Mucosa of gallbladder (tissue), 1 donor: ENCODE measurements at places on chromosomes 16 and 17. TPM values are rescaled to one million over a fixed set of nuclear protein-coding genes. Genes with fewer than 3 reads are reported as not detected.

DNA sequence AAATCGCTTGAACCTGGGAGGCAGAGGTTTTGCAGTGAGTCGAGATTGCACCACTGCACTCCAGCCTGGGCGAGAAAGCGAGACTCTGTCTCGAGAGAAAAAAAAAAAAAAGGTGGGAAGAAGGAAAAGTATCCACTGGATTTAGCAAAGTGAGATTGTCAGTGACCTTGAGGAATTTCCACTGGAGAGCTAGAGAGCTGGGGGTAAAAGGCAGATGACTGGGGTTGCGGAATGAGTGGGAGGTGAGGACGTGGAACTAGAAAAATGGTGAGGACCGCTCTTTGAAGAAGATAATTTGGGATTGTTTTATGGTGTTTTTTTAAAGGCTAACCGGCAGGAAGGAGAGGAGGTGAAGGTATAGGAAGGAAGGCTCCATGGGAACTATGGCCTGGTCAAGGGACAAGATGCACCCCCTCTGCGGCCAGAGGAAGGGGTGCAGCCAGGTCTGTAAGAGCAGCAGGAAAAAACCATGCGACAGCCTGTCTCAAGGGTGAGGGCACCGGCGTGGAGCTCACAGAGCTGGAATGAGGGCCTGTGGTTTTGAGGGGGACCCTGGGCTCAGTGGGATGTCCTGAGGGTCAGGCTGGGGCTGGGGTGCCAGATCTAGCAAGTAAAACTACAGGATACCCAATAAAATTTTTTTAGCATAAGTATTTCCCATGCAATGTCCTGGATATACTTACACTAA lies 694 bp upstream of the MLST8 start:
- no peak for DNase-seq

DNA sequence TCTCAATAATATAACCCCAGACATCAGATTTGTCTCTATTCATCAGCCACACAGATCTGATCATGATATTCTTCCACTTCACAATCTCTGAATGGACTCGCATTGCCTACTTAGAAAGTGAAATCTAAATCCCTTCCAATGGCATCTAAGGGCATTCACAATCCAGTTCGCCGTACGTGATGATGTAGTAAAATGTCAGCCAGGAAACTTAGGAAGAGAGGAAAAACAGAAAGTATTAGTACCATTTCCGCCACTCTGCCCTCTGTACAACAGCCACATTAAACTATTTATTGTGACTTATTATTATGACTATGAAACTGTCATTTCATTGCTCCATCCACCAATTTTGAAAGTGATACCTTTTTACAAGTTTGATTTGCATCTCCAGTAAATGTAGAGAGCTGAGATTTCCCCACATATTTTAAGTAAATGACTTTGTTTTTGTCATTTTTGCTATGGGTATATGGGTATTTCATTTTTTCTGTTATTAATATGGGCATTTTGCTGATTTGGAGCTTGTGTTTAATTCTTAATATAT lies 69.4 kb upstream of the SMIM36 start:
- no peak for DNase-seq

DNA sequence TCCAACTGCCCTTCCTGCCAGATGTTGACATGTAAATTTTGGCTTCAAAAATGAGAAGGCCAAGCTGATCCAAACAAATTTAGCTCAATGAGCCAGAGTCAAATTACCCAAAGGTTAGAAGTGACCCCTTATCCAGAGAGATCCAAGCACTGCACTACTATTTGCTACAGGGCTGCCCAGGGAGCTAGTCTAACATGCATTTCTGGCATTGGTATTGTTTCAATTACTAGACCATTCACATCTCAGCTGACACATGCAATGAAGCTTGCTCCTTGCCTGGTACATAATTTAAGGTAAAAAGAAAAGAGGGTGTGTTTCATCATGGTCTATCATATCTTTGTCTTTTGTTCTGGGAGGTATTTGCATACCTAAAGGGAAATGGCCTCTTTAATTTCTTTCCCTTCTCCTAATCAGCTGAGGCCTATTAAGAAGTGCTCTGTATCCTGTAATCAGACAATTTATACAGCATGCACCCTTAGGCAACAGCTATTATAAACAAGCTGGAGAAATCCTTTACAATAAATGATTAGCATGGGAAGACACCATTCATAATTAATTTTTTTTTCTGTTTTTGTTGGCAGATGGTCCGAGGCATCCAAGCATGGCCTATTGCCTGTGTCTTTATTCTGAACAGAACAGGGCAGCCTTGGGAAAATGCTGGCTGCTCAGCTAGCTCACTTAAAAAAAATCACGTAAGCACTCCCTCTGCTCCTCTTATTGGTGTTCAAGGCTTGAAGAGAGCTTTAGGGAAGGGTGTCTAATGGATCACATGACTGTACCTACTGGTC lies 161.5 kb upstream of the SALL1 start:
- no peak for DNase-seq

GRCh38 chr16:51150165-51150887 lies 744 bp downstream of the SALL1 start:
- DNase-seq = no peak

The PRSS36 gene
- 5.7 TPM for total RNA-seq

- DNase-seq = no peak
Observed at GRCh38 chr16:50267151-50267631, 840 bp downstream of the ADCY7 start.

DNA sequence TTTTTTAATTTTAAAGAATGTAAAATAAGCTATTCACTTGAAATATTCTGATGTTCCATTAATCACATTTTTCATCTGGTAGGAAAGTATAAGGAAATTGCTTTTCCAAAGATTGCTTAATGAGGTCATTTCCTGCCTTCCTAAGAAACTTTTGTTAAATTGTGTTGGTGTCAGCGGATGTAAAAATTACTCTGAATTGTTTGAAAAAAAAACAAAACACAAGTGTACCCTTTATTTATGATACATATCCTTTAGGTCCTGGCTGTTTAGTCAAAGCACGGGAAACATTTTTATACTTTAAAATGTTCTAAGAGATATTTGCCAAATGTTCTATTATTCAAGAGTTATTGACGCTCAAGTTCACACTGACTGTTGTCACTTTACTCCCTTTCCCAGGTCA lies 1357.4 kb upstream of the GOT2 start:
- no peak for DNase-seq

DNA sequence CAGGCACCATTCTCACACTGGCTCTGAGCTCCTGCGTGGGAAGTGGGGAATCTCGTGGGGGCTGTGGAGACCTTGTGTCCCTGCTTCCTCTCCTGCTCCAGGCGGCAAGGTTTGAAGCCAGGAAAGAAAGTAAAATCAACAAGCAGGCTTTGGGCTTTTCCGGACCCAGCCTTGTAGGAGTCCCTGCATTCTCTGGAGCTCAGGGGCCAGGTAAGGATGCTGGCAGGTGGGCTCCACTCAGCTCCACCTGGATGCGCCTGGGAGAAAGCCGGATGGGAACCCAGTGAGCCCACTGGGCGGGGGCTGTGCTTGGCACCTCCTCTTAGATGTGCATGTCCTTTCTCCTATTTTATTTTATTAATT lies 362.5 kb downstream of the SEC14L1 start:
- no peak for DNase-seq

GRCh38 chr16:14586637-14587305 lies 43.3 kb downstream of the PARN start:
- DNase-seq = no peak

The WNT9B gene
- total RNA-seq = 0.14 TPM

DNA sequence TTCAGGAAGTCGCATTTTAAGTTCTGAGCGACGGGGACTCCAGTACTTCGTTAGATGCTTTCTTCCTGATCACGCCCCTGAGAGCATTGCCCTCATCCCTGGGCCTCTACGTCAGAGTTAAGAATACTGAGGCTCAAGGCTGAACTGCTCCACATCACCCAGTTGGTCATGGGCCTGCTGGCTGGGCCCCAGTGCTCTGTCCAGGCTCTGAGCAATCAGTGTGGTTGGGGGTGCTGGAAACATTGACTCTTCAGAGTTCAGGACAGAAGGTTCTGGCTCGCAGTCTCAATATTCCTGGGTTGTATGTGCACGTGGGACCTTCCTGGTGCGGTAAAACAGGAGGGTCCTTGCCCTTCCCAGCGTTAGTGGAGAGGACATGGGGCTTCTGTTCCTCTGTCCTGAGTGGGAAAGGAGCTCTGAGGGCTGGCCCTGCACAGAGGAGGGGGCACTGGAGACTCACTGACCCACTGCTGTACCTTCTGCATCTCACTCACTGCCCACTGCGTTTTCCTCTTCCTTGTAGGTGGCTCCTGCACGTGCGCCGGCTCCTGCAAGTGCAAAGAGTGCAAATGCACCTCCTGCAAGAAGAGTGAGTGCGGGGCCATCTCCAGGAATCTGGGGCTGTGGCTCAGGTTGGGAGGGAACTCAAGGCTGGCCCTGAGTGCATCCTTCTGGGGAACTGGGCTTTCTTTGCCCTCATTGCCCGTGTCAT lies 518 bp downstream of the MT1E start:
- peak; percentile 57 for DNase-seq

DNA sequence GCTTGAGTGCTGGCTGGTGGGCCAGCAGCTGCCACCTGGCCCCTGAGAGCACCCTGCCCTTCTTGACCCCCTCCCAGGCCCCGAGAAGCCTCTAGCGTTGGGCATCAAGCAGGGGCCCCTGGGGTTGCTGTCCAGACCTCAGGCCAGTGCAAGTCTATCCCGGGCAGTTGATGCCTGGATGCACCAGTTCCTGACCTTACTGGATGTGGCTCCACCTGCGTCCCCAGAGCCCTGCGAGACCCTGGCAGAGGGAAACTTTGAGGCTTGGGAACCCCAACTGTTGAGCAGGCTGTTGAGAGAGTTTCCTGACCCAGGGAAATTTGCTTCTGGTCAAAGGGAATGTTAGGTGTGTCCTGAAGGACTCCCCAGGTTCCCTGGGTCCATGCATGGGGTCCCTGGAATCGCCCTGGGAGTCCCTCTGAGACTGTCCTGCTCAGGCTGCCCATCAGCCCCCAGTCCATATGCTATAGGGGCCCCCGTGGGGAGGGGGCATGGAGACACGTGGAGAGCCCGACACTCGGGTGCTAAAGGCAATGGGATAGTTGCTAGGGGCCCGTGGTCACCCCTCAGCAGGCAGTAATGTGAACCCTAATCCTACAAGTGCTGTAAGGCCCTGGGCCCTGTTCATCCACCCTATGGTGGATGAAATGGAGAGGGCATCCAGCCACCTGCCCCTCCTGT lies 46.4 kb downstream of the RAB11FIP4 start:
- DNase-seq = no peak

DNA sequence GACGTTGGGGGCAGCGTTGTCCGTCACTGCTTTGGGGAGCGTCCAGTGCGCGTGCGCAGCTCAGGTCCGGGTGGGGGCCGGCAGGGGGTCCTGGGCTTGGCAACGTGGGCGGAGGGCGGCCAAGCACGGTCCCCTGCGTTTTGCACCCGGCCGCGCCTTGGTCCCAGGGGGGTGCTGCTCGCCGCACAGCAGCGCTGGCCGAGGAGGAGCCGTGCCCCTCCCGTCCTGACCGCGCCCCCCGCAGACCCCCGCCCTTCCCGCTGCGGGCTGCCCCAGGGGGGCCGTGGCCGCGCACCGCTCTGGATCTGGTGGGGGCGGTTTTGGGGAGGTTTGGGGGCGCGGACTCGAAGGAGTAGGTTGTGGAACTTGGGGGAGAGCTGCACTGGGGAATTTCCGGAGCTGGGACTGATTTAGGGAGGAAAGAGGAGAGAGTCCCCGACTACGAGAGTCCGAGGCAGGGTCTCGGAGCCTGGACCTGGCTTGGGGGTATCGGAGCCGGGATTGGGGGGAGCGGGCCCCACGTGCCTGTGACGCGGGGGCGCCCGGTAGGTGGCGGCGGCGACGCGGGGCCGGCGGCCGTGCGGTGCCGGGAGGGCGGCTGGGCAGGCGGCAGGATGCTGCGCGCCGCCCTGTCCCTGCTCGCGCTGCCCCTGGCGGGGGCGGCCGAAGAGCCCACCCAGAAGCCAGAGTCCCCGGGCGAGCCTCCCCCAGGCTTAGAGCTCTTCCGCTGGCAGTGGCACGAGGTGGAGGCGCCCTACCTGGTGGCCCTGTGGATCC lies at the start of gene SLC9A5:
Gene SLC9A5 (plus strand): TSS at position 579 of the 777 bp plus-strand sequence. CDS start 36 bp downstream, at position 615.
- DNase-seq = no peak

DNA sequence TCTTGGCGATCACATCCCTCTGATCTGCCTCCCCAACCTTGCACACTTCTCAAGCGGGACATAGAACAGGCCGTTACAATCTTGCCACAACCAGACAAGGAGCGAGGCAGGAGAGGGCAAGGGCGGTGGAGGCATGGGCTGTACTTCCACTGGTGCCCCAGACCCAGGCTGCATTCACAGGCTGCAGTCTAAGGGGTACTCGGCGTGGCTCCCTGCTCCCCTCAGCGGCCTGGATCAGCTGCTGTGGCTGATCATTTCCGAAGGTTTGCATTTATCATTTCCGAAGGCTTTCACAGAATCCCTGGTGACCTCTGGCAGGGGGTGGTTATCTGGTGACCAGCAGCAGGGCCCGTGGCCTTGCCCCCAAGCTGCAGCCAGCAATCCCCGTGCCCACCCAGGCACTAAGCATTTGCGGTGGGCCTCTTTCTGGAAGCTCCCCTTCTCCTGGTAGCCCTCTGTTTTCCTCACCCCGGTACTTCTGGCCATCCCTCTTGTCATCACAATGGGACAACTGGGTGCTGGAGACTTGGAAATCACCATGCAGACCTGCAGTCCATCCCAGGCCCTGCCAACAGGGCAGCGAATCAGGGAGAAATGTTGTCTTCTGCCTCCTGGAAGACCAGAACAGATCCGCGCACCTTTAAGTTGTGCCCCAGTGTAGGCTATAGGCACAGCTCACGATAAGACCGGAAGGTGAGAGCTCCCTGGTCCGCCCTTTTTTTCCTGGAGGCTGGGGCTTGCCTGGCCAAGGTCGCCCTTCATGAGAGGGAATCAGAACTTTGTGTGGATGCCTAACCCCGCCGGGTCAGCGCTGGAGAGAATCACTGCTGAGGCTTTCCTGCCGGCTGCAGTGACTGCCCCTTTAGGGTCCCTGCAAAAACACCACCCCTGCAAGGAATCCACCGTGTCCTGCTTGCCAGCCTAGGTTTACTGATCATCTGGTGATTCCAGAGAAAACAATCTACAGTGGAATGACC lies 1739.1 kb downstream of the TP53TG3F start:
- no peak for DNase-seq

- no peak for DNase-seq
Observed at GRCh38 chr17:27882162-27882840, 10.9 kb downstream of the LYRM9 start.

- no peak for DNase-seq
Observed at GRCh38 chr16:78458588-78458987, 359.1 kb downstream of the WWOX start.

The KRT15 gene
- total RNA-seq = 5.6 TPM

DNA sequence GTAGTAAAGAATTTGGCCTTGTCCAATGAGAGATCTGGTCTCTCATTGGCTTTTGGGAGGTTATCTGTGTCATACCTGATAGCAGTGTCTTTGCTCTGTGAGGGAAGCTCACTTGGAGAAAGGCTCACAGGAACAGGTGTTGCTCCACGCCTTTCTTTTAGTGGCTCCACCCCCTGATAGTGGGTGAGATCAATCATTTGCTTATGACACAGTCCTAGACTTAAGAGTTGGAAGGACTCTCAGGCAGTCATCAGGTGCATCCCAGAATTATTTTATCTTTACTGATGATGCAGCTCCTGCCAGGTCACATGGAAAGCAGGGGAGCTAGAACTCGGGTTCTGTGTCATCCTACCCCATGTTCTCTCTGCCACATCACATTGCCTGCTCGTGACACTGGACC lies 59.3 kb downstream of the CENPV start:
- peak; percentile 40 for DNase-seq
